CD4-positive, alpha-beta T cell treated with Interleukin-6 at 100 ng/mL for 8 hours (primary cell): ENCODE measurements at places on chromosomes 12 and 14.

DNA sequence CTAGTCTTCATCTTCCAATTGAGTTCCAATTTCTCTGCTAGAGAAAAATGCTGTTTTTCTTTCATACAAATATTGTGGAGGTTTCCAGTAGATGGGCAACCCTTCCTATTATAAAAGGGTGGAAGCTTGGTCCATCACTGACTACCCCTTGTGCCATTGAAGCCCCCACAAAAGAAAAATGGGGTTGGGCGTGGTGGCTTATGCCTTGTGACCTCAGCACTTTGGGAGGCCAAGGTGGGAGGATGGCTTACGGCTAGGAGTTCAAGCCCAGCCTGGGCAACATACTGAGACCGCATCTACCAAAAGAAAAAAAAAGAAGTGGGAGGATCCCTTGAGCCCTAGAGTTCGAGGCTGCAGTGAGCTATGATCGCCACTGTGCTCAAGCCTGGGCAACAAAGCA, 22.8 kb downstream of the NCKAP5L start:
- no peak for DNase-seq

DNA sequence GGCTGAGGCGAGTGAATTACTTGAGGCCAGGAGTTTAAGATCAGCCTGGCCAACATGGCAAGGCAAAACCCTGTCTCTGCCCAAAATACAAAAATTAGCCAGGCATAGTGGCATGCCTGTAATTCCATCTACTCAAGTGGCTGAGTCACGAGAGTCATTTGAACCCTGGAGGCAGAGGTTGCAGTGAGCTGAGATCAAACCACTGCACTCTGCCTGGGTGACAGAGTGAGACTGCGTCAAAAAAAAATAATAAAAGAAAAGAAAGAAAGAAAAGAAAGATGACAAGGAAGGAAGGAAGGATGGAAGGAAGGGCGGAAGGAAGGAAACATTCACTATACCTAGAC, 159.6 kb upstream of the CNOT2 start:
- no peak for DNase-seq

DNA sequence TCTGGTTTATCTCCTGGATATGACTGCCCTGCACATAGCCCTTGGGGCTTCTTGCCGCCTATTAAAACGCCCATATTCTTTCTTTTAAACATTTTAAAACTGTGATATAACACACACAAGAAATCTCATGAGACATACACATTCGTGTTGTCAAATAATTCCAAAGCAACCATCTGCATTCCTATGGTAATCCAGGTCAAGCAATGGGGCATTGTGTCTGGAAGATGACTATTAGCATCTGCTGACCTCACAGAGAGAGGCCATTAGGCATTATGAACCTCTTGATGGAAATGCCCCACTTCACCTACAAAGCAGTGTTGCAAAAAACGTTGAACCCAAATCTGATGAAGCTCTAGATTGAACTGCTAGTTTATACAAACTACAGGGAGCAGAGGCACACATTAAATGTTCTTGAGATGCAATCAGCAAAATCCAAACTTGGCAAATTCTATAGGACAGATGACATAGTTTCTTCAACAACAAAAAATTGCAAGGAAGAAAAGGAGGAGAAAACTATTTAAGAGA, 513.8 kb upstream of the CCDC196 start:
- DNase-seq, result no peak

- no peak for DNase-seq
Measured at GRCh38 chr12:121000530-121000929, 15.8 kb downstream of the C12orf43 start.

DNA sequence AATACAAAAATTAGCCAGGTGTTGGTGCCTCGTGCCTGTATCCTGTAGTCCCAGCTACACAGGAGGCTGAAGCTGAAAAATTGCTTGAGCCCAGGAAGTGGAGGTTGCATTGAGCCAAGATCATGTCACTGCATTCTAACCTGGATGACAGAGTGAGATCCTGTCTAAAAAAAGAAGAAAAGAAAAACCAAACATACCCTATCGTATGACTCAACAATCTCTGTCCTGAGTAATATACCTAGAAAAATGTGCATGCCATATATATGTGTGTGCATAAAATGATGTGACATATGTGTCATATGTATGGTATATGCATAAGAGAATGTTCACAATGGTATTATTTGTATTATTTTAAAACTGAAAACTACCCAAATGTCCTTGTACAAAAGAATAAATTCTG, 261.5 kb upstream of the CLEC14A start:
- DNase-seq, result no peak

DNA sequence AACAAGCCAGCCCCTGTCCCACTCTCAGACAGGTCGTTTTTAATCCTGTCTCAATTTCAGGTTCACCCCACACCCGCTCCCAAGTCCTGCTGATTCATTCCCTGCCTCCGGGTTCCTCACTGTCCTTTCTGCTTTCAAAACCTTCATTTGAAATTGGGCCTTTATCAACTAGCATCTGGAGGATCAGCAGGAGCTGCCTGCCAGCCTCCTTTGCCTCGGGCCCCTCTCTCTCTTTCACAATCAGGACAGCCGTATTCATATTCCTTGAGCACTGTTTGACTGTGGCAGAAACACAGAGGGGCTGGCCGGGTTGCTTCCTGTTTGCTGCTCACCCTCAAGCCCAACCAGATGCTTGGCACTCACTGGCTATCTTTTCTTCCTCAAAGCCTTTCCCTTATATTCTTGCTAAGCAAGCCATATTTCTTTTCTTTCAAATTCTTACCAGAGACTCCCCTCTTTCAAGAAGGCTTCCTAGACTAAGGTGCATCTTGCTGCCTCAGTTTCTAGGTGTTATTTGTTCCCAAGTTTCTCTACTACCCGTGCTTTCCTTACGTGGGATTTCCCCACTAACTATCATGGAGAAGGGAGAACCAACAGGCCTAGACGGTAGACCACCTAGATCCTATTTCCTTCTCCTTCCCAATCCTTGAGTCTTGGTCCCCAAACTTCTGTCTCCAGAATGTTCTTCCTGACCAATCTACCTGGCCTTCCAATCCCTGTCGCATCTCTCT, 3.0 kb downstream of the GALNT6 start:
- DNase-seq, result no peak
